Stimulated activated CD8-positive, alpha-beta memory T cell treated with anti-CD3 and anti-CD28 coated beads, Interleukin-2, amount 100 ng/mL, for 48 hours (primary cell): ENCODE measurements at places on chromosomes 11 and 22.

- DNase-seq: no peak
Measured at GRCh38 chr11:105489446-105489845, 120.4 kb upstream of the GRIA4 start.

- no peak for DNase-seq
Measured at GRCh38 chr11:2926611-2927051, 2.6 kb downstream of the PHLDA2 start.

DNA sequence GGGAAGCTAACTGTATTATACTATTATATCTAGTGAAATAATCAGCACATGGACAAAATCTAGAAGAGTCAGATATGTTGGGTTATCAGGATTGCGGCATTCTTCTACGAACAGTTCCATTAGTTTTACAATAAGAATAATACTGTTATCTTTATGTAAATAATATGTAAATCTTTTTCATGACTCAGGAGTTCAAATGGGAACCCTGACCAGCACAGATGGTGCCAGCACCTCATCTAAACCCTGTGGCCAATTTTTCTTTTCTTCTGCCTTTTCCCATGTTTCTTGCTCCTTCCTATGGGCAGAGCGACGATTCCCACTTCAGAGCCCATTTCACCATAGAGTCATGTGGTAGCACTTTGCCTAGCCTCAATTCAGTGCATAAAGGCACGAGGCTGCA lies 68.4 kb upstream of the CYP2D6 start:
- no peak for DNase-seq

DNA sequence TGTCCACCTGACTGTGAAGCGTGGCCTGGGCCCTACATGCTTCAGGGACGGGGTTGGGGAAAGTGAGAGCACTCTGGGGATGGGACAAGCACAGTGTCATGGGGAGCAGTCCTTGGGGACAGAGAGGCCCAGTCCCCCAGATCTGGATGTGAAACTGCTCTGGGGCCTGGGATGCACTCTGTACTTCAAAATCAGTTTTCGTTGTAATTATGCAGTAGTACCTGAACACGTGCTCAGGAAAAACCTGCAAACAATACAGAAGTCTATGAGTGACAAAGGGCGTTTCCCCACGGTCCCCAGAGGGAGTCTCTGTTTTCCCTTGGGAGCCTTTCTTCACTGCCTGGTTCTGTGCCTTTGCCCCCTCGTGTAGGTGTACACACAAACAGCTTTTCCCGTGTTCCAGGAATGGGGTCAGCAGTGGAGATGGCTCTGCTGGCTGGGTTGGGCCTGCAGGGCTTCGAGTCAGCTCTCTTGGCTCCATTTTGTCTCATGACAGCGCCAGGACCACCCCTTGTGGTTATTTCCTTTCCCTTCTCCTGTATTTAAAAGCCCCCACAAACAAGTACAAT lies 5.2 kb upstream of the TNFRSF13C start:
- no peak for DNase-seq

DNA sequence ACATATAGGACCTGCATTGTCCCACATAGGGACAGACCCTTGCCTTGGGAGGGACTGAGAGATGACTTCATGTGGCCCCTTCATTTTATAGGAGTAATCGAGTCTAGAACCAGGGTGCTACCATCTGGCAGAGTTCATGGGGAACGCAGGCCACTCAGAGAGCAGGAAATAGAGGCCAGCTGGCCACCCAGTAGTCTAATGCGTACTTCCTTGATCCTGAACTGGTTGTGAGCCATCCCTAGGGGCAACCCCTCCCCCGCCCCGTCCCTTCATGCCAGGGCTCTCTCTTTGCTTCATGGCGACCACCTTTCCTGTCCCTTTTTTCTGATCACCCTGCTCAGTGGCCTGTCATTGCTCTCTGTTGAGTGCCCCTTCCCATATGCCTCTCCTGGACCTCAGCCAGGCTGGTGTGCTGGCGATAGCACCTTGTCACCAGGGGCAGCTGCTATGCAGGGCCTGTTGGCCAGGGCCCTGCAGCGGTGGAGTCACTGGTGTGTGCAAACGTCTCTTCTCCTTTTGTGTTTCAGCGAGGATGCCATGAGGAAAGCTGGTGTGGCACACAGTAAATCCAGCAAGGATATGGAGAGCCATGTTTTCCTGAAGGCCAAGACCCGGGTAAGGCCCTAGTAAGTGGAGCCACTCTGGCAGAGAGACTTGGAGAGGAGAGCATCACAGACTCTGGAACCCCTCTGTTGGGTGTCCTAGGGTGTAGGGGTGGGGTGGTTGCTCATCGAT lies 29.3 kb downstream of the MED15 start:
- DNase-seq: no peak

GRCh38 chr22:27105142-27106025 lies 448.0 kb downstream of the MIAT start:
- DNase-seq: no peak

- peak; percentile 13 for DNase-seq
Measured at GRCh38 chr22:32985899-32986765, 72.0 kb downstream of the SYN3 start.

DNA sequence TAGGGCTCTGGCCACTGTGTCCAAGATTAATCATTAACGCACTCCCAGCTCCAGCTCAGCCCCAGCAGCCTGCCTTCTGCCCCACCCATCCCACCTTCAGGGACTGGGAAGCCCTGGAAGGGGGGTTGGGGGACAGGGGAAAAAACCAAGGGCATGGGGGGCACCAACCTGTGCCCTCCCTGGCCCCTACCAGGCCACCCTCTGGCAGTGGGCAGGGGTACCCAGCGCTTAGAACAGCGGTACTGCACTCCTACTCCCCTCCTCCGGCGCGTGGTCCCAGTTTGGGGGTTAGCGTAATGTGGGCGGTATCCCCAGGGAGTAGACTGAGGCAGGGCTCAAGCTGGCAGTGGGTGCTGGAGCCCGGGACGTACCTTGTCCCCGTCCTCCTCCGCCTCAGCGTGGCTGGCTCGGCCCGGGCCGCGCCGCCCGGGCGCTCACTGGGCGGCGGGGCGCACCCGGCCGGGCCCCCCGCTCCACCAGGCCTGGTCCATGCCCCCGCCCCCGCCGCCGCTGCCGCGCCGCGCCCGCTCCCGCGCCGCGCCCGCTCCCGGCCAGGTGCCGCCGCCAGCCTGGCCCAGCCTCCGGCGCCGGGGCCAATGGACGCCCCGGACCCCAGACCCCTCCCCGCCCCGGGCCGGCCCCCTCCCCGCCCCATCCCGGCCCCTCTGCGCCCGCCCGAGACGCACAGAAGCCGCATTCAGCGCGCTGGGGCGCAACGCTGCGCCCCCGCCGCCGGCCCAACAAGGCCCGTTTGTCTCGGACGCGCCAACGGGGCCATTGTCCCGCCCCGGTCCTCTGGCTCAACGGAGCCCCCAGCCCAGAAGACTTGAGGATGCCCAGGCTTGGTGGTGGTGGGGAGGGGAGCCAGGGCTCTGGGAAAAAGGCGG lies at the start of gene GAL3ST1:
Gene GAL3ST1 (minus strand): TSS at position 571 of the 887 bp plus-strand sequence. CDS start 17,273 bp downstream, outside the sequence.
- DNase-seq: no peak

DNA sequence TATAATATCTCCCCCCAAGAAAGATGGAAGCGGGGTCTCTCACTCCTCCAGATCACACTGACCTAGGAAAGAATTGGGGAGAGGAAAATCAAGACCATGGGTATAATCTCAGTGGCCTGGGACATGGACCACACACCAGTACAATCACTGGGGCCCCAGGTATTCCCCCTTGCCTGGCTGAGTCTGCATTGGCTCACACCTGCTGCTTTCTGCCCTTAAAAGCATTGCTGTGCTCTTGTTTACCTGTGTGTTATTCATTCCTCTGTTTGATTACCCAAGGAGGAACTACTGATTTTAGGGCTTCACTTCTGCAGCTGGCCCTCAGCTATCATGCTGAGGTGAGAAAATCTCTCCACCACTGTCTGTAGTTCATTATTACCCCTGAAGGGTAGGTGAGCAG lies 14.0 kb upstream of the PARVA start:
- no peak for DNase-seq

GRCh38 chr11:80414181-80415165 lies 973.6 kb upstream of the TENM4 start:
- no peak for DNase-seq

- no peak for DNase-seq
Measured at GRCh38 chr22:23684561-23685031, 6.2 kb upstream of the RGL4 start.

DNA sequence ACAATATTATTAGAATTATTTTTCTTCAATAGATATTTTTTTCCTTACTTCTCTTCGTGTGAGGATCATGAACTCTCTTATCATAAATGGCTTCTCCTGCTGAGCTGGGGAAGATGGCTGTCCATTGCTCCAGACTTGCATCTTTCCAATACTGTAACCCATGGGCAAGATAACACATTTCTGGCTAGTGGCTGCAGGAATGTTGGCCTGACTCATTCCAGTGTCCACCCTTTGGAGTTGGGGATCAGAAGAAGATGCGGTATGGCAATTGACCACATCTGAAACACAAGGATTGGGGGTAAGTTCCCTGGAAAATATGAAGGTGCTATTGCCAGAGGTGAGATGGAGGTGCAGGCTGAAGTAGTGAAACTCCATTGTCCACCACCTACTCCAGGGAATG lies 92.8 kb downstream of the FAR1 start:
- DNase-seq: no peak

DNA sequence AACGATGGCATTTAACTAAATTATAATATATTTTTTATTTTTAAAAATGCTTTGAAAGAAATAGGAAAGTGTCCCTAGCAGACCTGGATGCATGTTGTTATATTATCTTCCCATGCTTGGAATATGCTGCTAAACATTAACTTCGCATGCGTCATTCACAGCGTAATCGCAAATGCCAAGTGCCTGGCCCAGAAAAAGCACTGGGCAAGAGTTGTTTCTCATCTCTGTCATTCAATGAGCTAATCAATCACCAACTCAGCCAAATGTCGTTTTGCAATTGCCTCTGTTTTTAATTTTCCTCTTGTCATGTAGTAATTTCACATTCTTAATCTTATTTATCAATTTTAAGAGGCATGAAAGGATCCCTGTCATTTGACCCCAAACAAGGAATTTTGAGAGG lies 1421.9 kb downstream of the BRD1 start:
- no peak for DNase-seq

DNA sequence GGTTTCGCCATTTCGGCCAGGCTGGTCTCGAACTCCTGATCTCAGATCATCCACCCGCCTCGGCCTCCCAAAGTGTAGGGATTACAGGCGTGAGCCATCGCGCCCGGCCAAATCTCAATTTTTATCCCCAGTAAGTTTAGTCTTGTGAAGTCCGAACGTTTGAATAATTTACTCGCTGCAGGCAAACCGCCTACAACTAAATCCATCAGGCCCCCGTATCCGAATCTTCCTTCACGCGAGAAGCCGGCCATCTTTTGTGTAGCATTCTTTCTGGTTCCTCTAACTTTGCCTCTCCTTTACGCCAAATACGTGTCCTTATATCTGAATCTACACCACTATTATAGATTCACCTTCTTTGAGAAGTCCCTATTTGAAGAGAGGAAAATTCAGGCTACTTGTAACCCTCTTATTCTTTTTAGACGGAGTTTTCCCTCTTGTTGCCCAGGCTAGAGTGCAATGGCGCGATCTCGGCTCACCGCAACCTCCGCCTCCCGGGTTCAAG lies 581 bp upstream of the EIF3L start:
- no peak for DNase-seq

DNA sequence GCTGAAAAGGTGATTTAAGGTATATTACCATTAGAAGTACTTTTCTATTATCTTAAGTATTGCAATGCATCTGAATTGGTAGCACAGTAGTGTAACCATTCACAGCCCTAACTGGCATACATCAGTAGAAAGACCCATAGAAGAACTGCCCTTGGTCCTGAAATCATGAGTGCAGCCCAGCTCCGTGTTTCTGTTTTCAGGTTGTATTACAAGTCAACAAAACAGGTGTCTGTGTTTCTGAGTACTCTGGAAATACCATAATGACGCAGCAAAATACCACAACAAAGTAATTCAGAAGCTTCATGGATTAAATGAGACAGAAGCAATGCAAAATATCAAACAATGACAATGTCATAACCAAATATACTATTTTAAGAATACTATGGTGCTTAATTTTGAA lies 226.3 kb downstream of the OPCML start:
- DNase-seq: no peak

GRCh38 chr11:17597770-17598169 lies 50.7 kb downstream of the OTOG start:
- no peak for DNase-seq

- no peak for DNase-seq
Measured at GRCh38 chr11:94675239-94675638, 92.9 kb upstream of the AMOTL1 start.

DNA sequence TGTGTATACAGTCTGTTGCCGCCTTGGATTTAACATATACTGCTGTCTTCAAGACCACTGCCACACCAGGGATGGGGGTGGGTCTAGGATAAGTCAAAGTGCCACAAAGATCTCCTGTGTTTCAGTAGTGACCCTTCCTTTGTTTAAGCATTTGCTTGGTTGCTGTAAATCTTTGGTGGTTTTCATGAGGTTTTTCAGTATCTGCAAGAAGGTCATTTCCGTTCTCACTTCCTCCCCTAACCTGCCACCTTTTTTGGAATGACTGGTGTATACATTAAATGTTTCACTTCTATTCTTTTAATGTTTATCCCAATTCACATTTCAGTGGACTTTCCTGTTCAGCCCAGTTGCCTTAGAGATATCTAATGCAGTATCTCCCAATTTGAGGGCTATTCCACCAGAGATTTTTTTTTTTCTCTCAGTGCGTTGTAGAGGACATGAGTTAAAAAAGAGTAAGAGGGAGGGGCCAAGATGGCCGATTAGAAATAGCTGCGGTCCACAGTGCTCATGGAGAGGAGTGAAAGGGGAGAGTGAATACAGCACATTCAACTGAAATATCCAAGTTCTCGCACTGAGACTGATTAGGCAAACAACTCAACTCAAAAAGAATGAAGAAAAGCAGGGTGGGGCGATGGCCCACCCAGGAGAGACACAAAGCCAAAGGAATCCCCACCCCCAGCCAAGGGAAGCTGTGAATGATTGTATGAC lies 43.2 kb downstream of the USP47 start:
- DNase-seq: no peak

DNA sequence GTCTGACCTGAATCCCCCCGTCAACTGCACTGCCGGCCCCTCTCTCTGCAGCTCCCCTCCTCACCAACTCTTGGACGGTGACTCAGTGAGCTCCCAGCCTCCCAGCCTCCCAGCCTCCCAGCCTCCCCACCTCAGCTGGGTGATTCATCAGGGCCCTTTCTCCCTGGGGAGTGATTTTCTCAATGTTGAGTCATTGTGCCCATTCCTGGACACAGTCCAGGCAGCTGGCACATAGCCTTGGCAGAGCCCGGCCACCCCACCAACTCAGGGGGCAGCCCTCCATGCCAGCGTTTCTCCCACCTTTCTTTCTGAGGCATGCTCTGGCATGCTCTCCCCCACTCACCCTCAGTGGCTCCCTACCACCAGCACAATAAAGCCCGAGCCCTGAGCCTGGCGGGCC lies 30.7 kb downstream of the PDE2A start:
- no peak for DNase-seq

DNA sequence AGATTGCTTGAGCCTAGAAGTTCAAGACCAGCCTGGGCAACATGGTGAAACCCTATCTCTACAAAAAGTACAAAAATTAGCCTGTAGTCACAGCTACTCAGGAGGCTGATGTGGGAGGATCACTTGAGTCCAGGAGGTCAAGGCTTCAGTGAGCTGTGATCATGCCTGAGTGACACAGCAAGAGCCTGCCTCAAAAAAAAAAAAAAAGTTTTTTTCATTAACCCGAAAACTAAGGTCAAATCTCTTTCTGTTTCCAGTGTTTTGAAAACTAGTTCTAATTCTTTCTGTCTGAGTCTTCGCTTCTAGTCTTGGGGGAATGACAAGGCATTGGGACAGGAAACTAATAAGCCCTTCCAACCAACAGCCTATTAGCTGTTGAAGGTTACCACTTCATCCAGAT lies 57.6 kb downstream of the LIF start:
- DNase-seq: no peak

- DNase-seq: no peak
Measured at GRCh38 chr11:65355776-65356393, 1.3 kb downstream of the TIGD3 start.
